ENCODE measurements at places on chromosomes 2 and 18. TPM values are rescaled to one million over a fixed set of nuclear protein-coding genes. Genes with fewer than 3 reads are reported as not detected.

- DNase-seq, result peak; percentile 61
Measured at GRCh38 chr2:72572501-72572900, 253.3 kb downstream of the EXOC6B start.

DNA sequence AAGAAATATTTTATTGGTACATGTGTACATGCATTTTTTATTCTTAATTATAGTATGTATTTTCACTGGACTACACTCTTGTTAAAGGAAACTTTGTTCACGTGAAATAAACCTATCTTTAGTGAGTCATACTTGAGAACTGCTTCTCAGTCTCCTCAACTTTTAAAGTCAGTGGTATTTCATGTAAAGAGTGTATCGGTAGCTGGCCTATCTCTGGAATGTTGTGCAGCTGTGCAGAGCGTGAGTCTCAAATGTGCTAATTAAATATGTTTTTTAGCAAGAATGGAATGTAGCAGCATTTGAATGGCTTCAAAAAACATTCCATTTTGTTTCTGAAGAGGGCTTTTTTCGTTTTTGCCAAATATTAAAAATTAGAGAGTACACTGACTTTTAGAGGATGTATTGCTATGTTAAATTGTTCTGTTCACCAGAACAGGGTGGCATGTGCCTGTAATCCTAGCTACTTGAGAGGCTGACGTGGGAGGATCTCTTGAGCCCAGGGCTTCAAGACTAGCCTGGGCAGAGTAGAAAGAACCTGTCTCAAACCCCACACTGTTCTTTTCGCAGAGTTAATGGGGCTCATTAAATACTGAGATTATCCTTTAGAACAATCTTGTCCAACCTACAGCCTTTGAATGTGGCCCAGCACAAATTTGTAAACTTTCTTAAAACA, 14.3 kb downstream of the SPTBN1 start:
- DNase-seq, result peak; percentile 79

GRCh38 chr2:206213514-206213845, 53.8 kb downstream of the EEF1B2 start:
- no peak for DNase-seq

DNA sequence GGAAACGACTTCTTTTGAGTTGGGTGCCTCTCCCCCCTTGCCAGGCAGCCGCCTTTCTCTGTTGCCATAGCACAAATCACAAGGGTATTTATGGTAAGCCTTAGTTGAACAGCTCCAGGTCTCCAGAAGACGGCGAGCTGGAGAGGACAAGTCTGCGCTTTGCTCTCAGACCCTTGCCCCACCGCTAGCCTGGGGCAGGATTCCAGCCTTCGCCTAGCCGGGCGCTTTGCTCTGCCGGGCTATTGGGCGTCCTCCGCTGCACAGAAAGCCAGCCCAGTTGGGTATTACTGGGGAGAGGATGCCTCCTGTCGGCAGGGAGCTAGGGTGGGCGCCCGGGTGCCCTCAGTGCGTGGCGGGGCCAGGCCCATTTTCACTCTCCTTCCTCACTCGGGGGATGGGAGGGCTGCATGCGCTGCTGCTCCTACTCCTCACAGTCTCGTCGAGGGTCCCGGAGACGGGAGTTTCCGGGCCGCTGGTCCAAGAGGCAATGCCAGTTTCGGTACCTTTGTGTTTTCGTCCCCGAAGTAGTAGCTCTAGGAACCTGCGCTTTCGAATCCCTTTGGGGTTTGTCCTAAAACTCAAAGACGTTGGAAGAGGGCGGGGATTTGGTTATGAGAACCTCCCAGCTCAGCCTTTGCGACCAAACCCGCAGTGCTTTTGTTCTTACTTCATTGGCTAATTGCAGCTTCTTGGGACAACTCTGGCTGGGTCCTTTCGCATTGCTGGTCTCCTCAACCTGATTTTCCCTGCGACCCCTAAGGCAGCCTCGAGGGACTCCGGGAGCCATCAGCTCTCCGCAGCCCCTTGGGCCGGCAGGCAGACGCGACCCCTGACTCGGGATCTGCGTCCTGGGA, 3.6 kb upstream of the DLX2 start:
- DNase-seq, result peak; percentile 43

GRCh38 chr2:149928011-149928410, 340.4 kb upstream of the MMADHC start:
- DNase-seq, result no peak

GRCh38 chr2:85303780-85304531, 23.8 kb downstream of the TGOLN2 start:
- DNase-seq, result no peak

GRCh38 chr2:236562434-236562833, 7.2 kb upstream of the ACKR3 start:
- DNase-seq, result peak; percentile 13

DNAH7 gene
- total RNA-seq, result 0.36 TPM

AMMECR1L gene
- 14.0 TPM for total RNA-seq

LBX2 gene
- 0.18 TPM for total RNA-seq

Measured in IMR-90 (cell line).